ENCODE measurements at places on chromosomes 7 and 10.

DNA sequence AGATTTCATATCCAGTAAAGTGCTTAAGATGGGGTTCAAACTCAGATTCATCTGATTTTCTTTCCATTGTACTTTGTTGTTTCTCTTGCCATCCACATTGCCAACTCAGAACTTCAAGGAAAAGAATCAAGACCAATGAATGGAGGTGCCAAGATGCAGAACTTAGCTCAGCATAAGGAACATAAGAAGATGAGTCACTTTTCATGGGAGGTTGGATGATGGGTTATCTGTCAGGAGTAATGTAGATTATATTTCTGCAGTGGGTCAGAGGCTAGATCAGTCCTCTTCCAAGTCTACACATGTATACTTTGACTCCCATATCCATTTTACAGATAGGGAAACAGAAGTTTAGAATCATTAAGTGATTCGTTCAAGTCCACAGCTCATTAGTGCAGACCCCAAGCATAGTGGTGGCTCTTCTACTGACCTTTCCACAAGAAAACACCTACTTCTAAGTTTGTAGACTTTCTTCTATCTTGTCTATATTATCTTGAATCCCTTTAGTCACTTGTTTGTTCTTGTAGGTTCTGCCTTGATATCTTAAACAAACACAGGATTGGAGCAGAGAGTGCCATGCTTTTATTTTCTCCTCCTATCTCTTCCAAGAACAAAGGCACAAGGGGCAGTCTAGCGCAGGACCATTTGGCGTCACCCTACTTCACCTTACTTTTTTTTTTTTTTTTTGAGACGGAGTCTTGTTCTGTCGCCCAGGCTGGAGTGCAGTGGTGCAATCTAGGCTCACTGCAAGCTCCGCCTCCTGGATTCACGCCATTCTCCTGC lies 14.0 kb upstream of the ADD3 start:
- no peak for DNase-seq

- DNase-seq: no peak
Observed at GRCh38 chr10:132162590-132163277, 24.0 kb upstream of the DPYSL4 start.

GRCh38 chr7:144391823-144392255 lies 11.7 kb downstream of the NOBOX start:
- no peak for DNase-seq

GRCh38 chr7:151082141-151083070 lies 887 bp downstream of the TMUB1 start:
- DNase-seq: no peak

GRCh38 chr7:960269-960871 lies 5.9 kb upstream of the ADAP1 start:
- DNase-seq: no peak

DNA sequence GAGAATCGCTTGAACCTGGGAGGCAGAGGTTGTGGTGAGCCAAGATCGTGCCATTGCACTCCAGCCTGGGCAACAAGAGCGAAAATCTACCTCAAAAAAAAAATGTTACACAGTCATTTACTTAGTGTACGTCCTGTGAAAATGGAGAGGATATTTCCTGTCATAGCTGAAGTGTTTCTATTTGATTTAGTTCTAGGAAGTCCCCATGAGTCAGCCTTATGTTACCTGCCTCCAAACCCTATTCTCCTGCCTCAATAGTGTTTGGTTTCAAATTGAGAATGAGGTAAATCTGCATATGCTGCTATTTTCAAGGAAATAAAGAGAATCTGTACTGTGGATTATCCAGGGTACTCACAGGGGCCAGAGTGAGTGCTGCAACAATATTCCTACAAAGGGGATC lies 1284.5 kb upstream of the AUTS2 start:
- no peak for DNase-seq

- DNase-seq: no peak
Observed at GRCh38 chr7:45033261-45033930, 33.4 kb downstream of the CCM2 start.

DNA sequence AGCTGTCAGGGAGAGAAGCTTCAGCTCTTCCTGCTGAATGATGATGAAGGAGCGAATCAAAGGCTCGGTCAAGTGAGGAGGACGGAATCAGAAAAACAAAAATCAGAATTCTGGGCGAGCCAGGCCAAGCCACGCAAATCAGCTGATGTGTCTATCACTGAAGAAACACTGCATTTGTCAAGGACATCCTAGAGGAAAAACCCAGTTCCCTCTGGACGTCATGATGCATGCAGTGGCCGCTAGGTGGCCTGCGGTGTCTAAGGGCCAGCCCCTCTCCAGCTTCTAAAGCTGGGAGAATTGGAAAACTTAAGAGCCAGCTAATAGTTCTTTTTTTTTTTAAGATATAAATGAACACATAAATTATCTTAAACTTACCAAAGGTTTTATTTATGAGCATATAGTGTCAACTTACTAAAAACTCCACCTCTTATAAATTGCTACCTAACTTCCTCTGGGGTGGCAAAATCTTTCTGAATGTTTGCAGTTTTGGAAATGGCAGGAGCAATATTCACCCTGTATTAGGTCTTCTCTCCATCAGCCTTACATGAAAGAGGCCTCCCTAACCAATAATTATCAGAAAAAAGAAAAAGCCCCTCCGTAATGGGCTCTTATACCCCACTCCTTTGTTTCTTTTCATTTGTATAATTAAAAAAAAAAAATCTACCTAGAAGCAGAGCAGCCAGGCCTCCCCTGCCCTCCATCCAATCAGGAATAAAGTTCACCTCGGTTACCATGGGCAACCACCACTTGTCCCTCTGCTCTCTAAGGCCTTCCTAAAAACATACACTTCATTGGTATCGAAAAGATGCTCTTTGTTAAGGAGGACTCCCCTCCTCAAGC lies 186.8 kb downstream of the USP6NL start:
- no peak for DNase-seq

DNA sequence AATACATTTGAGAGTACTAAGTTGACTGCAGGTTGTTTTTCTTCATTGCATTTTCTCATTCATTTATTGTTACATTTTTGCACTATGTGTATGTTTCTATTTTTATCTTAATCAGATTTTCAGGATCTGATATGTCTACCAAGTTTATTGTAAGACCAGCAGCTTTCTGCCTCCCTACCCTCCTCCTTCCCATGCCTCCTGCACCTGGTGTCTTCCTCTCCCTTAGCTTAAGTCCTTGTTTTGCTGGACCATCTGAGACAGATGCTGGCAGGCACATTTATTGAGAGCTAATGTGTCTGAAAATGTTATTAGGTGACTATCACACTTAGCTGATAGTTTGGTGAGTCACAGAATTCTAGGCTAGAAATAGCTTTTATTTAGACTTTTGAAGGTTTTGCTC lies 79.6 kb downstream of the ANLN start:
- DNase-seq: no peak

- DNase-seq: no peak
Observed at GRCh38 chr10:87804939-87805569, 13.0 kb downstream of the ATAD1 start.

- no peak for DNase-seq
Observed at GRCh38 chr10:11813855-11814567, 9.1 kb upstream of the PROSER2 start.

DNA sequence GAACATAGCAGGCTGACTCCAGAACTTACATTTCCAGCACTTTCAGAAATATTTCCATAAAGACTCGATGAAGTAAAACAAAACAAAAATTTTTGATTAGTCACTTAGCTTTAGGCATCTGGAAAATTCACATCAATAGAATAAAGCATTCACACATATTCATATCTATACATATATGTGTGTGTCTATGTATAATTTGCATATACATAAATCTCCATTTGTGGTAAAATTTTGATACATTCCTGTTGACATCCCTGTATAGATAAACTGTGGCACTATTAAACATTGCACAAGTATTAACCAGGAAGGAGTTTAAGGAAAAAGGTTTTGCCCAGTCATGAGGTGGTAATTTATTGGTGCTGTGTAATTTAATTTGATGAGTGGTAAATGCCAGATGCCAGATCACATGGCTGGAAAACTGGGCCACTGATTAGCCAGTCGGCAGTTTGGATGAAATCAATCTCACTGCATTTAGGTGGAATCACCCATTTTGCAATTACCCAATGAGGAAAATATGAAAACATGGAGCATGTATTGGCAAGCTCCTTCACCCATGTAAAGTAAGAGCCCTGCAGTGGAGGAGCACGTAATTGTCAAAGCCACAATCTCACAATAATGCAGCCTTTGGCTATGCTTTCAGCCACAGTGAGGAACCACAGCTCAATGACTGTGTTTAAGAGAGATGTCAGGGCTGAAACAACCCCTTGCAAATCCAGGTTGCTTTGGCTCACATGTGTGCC lies 294.6 kb downstream of the RNLS start:
- DNase-seq: no peak

DNA sequence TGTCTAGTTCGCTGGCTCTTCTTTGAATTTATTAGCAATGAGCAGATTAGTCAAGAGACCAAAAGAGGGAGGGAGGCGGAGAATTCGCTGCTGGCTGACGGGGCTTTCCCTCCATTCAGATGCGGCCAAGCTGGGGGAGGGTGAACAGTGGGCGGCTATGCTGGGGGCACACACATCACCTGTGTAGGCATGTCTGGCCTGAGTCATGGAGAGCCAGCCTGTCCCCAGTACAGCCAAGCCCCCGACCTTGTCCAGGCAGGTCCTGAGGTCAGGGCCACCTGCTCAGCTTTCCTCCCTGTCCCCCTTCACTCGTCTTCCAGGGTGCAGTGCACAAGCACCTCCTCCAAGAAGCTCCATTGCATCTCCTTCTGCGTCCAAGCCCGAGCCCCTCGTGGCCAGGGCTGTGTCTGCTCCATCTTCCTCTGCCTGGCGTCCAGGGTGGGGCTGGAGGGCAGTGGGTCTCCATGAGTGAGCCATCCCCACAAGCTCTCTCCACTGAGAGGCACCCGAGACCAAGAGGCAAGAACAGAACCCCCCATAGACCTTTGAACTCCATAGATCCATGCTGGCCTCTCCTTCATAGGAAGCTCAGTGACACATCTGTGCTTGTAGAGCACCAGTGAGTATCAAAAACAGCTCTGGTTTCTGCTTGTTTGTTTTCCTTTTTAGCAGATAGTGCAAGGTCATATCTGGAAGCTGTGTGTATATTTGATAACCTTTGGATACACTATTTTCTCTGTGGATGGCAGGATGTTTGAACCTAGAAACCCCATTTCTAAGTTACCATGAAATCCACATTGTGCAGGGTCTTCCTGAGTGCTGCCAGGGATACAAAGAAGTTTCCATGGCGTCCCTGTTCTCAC lies 1.9 kb upstream of the DEPP1 start:
- no peak for DNase-seq

DNA sequence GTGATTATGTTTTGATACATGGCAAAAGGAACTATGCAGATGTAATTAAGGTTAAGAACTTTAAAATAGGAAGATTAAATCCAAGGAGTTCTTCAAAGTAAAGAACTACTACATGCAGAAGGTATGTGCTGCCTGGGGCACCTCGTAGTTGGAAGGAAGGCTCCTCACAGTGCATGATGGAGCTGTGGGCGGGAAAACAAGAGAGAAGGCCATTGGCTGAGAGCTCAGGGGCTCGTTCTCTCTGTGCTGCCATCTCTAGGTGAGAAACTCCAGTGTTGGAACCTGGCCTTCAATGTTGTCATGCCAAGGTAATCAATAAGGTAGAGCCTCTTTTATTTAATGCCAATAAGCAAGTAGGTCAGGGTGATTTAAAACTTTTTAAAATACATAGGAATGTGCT lies 391.4 kb upstream of the ETV1 start:
- DNase-seq: no peak

- no peak for DNase-seq
Observed at GRCh38 chr10:14523286-14523685, 192.6 kb upstream of the FRMD4A start.

DNA sequence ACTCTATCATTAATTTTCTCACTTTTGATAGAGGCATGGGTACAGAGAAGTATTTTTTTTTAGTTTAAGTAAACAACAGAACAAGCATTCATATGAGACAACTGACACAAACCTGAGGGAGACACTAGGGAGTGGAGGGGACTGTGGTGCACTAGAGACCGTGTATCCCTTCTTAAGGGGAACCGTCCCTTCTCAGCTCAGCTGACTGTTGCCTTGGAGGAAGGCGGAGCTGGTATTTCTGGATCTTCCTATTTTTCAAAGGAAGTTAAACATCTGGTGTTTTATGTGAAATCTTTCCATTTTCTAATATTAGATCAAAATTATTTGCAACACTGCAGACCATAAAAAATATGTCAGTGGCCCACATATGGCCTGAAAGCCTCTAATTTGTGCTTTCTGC lies 113.6 kb upstream of the MACROH2A2 start:
- no peak for DNase-seq

DNA sequence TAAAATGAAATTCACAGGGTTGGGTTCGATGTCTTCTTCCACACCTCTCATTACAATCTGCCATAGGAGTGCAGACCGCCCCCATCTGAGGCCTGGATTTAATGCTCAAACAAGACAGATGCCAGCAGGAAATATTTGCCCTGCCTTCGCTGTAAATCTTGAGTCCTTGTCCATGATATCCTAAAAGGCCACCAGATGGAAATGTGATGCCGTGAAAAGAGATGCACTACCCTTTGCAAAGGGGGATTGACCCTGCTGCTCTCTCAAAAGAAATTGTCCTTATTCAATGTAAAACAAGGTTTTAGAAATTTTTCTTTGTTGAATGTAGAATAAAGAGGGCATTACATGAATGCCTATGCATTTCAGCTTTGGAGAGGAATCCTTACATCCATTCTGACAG lies 37.5 kb downstream of the AGAP4 start:
- no peak for DNase-seq

DNA sequence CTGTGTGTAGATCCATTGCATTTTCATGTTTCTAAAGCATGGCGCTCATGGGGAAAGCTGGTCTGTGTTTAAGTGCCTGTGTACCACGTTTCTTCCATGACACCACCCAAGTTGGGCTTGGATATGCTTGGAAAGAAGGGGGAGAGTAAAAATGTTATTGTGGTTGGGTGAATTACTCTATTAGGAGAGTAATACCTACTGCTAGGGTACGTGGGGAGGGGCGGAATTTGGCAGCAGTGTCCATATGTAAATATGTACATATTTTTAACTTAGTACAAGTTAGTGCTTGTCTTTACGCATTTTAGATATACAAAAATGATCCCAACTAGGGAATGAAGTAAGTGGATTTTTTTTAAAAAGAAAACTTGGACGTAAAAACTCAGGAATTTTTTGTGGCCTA lies 42.9 kb upstream of the SAMD8 start:
- no peak for DNase-seq

GRCh38 chr10:98582363-98582762 lies 135.6 kb upstream of the HPS1 start:
- no peak for DNase-seq

DNA sequence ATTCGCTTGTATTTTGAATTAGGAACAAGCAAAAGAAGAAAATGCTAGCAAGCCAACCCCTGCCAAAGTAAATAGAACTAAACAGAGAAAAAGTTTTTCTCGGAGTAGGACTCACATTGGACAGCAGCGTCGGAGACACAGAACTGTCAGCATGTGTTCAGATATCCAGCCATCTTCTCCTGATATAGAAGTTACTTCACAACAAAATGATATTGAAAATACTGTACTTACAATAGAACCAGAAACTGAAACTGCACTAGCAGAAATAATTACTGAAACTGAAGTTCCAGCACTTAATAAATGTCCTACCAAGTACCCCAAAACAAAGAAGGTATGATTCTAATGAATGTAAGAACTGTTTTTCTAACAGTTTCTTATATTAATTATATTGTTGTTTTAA lies 87.9 kb downstream of the KMT2E start:
- DNase-seq: no peak
